ENCODE measurements at places on chromosomes 1 and 21.

DNA sequence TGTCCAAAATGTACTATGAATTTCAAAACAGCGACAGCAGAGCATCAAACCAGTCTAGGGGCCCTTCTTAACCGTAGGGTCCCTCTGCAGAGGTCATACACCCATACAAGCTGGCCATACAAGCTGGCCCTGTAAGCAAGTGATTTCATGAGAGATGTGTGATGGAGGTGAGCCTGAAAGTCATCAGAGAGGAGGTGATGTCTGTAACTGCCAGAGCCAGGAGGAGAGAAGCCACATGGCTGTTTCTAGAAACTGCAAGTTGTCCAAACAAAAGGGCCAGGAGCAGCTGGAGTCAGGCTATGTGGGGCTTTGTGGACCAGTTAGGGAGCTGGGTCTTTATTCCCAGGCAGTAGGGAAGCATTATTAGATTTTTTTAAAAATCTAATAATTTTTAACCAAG lies 14.8 kb upstream of the SERINC2 start:
- no peak for DNase-seq

DNA sequence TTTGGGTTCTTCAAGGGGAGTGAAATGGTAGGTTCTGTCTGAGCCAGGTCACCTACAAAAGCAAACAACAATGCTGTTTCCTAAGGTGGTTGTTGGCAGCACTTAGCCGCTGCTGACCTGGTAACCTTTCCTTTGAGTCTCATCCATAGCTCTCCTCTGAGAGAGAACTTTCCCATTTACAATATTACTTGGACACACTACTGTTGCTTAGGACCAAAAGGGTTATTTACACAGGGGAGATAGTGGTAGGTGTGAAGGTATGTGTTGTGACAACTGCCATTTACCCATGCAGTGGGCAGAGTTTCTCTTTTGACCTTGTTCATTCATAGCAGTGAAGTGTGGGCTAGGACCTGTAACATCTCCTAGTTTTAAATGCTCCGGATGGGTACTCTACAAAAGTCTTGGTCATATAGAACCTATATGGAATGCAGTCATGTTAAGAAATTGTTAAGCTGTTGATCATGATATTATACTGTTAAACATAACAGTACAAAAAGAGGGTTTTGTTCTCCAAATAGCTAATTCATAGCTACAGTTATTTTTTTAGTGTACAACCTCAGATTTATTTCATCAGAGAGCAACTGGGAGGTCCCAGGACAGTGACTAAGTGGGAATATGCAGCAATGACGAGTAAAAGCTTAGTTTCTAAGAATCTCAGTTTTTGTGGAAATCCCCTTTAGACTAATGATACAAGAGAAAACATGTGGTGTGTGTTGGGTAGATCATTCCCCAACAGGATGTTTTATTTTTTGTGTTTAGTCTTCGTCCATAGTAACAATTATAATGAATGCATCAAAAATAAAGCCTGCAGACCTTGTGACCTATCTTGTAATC lies 219.7 kb downstream of the NFIA start:
- DNase-seq = no peak

- DNase-seq = no peak
These were observed 18.1 kb upstream of the SHE start for GRCh38 chr1:154520333-154520732.

DNA sequence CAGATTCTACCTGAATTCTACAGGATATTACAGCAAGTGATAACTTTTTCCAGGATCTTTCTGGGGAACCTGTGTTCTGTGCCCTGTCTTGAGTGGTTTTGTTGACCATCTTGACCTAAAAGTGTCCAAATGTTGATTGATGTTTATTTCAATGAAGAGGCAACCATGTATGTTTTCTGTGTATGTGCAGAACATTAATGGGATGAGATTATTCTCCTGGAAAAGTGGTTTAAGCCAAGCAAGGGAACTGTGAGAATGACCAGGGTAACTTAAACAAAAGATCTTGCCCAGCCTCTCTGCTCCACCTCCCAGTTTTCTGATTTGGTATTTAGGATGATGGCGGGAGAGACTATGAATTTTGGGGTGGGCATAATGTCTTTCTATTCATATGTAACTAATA lies 1.0 kb upstream of the SAMD13 start:
- DNase-seq = no peak

DNA sequence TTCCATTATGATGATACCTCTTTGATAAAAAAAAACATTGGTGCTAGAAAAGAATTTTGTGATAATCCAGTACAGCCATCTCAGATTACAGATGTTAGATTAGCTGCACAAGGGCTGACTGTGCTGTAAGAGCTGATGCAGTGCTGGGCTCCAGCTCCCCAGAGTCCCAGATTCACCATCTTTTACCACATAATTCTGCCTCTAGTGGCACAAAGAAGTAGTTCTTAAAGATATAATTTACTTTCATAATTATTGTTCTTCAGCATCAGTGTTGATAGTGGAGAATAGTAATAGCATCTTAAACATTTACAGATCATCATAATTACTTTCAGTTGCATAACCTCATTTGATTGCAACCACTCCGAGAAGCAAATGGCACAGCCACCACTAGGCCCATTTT lies 262.1 kb downstream of the BRINP2 start:
- DNase-seq = no peak

- DNase-seq = no peak
These were observed 603.1 kb upstream of the ADGRL2 start for GRCh38 chr1:81197591-81197990.

DNA sequence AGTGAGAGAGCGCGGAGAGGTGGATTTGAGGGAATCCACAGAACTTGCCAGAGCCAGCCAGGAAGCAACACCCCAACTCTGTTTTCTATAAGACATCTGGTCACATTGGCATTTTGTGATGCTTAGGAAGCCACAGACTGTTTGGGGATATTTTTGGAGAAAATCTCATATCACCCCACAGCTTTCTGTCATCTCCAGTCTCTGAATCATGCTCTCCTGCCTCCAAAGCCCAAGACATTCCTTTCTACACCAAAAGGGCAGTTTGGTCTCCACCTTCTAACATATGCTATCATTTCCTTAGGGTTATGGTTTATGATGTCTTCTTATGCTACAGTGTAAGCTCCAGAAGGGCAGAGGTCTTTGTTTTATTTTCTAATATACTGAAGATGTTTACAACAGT lies 14.4 kb upstream of the BCL10 start:
- DNase-seq = no peak

Measured in T-helper 1 cell (primary cell).